ENCODE measurements at places on chromosomes 7 and 10.

GRCh38 chr10:57023626-57024025, 662.6 kb upstream of the ZWINT start:
- no peak for DNase-seq

DNA sequence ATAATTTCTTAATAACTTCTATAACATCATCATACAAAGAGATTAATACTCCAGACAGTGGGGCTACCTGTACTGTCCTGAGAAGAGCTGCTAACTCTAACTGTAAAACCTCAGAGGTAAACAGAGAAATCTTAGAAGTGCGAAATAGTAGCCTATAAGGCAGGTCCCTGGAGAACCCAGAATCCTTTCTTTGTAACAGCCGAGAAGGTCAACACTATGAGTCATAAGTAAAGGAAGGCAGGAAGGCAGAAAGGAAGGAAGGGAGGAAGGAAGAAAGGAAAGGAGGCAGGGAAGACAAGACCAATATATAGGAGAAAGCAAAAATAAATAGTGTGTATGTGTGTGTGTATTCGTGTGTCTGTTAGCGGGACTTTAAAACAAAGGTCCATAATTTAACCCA, 540.6 kb downstream of the ZWINT start:
- no peak for DNase-seq

DNA sequence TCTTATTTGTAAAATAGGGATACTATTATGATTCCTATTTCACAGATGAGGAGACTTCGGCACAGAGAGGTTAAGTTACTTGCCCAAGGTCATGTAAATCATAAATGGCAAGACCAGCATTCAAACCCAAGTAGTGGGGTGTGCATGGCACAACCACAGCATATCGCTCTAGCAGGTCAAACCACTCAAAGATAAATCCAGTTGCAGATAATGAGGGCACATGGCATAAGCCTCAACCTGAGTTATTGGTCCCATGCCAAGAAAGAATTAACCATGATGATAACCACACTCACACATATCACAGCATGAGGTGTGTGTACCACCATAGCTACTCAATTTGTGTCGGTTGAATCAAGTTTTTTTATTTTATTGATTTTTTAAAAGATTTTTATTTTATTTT, 180.5 kb downstream of the CREB5 start:
- DNase-seq: no peak

DNA sequence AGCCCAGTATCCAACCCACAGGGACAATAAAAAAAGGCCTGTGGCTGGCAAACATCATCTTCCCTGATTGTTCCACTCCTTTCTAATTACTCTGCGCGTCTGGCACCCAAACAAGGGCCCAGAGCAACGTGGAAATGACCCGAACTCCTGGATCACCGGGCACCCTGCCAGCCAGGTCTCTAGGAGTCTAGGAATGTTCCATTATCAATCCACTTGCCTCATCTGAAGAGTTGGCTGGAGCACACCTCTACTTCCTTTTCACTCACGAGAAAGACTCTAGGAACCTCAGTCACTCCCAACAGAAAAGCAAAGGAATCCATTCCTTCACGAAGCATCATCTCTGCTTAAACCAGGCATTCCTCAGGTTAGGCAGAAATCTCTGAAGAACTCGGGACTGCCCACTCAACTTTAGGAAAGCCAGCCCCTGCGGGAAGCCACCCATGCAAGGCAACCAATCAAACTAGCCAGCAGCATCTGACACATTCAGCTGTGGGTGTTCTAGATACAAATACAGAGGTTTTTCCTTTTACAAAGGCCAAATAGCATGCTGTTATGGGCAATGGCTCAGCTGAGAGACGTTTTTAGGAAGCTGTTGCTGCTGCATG, 37.7 kb downstream of the ATXN7L1 start:
- peak; percentile 36 for DNase-seq

- DNase-seq: peak; percentile 30
Observed at GRCh38 chr7:101823596-101823995, 6.2 kb downstream of the CUX1 start.

DNA sequence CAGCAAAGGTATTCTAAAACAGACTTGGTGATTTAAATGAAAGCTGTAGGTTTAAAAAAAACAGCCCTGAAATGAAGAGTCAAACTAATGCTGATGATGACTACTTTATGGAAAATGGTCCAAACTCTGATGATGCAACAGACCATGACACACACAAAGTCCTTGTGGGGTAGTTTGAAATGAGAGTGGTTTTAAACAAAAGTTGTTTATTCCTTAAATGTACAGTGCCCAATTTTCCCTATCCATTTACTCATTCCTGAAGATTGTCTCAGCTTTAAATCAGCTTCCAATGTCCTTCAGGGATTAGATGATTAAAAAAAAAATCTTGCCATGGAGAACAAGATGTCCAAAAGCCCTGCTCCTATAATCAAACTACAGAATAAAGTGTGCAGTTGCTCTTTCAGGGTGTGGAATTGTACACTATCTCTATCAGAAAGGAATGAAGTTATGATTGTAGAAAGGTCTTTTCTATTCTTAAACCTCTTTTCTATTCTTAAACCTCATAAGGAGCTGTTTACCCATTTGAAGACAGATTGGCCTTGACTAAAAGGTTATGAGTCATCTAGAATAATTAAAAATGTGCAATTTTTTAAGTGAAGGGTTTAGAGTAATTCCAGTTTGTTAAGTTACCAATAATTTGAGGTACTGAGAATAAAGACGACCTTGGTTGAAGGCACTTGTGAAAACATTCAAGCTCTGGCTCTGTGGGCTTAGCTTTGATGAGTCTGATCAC, 70.2 kb upstream of the ITGA8 start:
- peak; percentile 88 for DNase-seq

DNA sequence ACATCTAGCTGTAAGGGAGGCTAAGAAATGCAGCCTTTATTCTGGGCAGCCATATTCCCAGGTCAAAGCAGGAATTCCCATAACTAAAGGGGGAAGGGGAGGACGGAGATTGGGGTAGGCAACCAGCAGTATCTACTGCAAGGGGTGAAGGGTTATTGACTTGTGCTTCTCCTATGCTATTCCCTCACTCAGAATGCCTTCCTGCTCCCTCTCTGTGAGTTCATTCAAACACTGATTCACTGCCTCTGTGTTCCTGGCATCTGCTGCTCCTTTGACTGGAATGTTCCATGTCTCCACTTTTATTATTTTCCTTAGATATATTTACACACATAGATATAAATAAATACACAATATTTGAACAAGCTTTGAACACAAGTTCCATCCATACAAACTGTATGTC, 11.1 kb downstream of the HTR7 start:
- DNase-seq: no peak

DNA sequence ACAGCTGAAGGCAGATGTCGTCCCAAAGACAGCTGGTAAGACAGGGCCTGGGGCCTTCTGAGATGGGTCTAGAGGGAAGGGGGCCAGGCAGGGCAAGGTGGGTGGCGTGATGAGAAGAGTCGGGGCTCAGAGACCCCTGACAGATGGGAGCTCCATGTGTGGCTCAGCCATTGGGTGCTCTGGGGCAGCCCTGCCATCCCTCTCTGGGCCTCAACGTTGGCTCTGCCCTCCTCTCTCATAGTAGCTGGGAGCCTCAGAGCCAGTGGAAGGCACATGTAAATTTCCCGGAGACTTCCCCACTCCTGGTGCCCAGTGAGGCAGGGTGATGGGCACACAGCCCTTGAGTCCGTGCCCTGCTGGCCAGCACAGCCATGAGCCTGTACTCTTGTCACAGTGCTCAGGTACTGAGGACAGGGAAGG, 1.8 kb downstream of the PPIF start:
- DNase-seq: no peak

GRCh38 chr10:47266602-47267001, 33.4 kb upstream of the GDF10 start:
- no peak for DNase-seq

DNA sequence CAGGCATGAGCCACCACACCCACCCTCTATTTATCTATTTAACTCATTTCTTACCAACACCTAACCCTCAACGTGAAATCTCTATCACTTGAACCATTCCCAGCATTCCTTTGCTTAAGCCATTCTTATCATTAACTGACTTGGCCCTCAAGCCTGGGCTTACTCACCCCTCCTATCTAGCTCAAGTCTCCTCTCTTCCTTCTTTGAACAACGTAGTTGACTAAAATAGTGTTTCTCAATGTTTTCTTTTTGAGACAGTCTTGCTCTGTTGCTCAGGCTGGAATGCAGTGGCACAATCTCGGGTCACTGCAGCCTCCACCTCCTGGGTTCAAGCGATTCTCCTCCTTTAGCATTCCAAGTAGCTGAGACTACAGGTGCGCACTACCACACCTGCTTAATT, 7.0 kb downstream of the ANXA7 start:
- DNase-seq: peak; percentile 18

- no peak for DNase-seq
Observed at GRCh38 chr10:24590697-24591457, 132.8 kb downstream of the ARHGAP21 start.

- no peak for DNase-seq
Observed at GRCh38 chr7:105800849-105801534, 75.4 kb downstream of the ATXN7L1 start.

GRCh38 chr7:121901026-121901425, 28.1 kb downstream of the PTPRZ1 start:
- no peak for DNase-seq

DNA sequence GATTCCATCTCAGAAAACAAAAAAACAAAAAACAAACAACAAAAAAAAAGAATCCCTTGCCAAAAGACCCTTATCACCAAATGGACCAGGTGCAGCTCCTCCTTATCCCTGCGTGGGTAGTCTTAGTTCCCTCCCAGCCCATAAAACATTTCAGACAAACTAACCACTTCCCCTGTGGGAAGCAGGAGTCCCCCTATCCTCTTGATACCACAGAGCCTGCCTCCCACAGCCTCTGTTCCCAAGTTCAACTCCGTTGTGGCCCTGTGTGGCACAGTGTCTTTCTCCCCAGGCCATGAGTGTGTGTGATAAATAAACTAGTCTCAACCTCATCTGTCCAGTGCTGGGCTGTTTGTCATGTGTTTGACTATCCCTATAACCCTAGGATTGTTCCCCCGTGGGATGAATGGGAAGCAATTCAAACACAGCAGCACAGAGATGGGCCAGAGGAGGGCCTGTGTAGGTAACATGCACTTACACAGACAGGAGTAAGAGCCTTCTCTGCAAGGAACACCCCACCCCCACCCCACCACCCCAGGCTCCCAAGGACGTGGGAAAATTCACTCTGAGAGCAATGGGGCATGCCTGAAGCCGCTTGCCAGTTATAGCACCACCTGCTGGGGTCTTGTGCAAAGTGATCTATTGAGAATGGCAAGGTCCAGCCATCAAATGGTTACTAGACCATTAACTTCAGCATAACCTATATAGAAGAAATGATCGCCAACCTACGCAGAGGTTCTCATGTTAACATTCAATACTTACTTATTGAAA, 147.1 kb upstream of the GHITM start:
- peak; percentile 13 for DNase-seq

- no peak for DNase-seq
Observed at GRCh38 chr7:27144781-27145164, 1.3 kb upstream of the HOXA5 start.

DNA sequence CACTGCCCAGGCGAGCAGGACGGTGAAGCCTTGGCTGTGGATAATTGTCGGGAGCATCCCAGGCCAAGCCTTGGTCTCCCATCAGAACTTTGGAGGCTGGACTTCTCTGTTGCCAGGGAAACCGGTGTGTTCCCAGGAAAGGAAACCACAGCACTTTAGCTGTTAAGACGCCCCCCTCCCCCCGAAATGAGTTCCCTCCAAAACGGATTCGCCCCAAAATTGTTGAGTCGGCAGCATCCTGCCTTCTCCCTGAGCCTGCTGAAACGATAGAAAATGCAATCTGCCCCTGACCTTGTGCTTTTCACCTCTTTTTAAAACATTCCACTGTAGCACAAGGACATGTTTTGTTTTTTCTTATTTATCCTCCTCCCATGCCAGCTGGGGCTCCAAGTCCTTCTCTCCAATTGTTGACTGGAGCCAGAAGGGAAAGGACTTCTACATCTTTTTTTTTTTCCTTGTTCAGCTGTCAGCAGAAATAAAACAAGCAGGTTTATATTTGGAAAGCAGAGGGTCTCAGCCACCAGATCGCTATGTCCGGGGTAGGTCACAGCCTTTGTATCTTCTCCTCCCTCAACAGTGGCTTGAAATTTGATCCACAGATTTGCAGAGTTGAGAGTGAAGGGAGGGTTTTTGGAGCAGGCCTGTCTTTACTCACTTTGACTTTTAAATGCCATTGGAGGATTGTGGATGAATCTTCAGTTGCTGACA, 116.5 kb downstream of the ZMIZ1 start:
- DNase-seq: no peak

- DNase-seq: no peak
Observed at GRCh38 chr7:82162289-82162688, 281.3 kb downstream of the CACNA2D1 start.

- DNase-seq: no peak
Observed at GRCh38 chr10:76998451-76998850, 639.2 kb downstream of the KCNMA1 start.

DNA sequence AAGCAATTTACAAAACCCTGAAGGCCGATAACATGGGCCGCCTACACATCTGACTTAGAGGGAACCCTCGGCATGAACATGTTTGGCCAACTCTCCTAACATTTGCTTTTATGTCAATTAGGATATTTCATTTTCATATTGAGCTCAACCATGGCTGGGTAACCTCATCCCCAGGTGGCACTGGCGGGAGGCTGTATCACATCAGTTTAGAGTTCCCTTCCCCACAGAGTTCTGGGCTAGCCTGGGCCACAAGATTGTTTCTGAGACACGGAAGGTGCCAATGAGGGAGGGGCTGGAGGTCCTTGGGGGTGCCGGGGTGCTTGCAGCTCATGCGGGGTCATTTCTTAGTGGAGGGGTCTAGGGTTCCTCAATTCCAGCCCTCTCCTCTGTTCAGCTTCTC, 386.5 kb upstream of the MKI67 start:
- no peak for DNase-seq

GRCh38 chr10:113524539-113525490, 28.0 kb upstream of the HABP2 start:
- peak; percentile 12 for DNase-seq

DNA sequence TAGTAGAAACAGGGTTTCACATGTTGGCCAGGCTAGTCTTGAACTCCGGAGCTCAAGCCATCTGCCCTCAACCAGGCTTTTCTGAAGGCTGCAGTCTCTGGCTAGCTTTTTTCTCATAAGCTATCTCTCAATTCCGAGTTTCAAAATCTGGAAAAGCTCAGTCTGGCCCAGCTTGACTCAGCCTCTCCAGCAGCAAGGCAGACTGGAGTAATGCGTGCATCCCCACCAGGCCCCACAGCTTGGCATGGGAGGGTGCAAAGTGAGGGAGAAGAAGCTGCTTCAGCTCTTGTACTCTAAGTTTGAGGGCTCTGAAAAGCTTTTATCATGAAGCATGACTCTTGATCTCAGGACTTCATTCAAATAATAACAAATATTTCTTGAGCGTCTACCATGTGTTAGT, 4.8 kb downstream of the DHTKD1 start:
- no peak for DNase-seq

GRCh38 chr10:130555411-130555750, 419.2 kb downstream of the GLRX3 start:
- DNase-seq: no peak

All from fibroblast of pulmonary artery (primary cell).